Activated B cell treated with CpG ODN at 0.5 μM for 24 hours (primary cell): ENCODE measurements at places on chromosomes 5 and 9.

GRCh38 chr5:172906436-172906835, 52.8 kb upstream of the RPL26L1 start:
- DNase-seq, result no peak

- DNase-seq, result no peak
These were observed 257.5 kb downstream of the HSPA4 start for GRCh38 chr5:133309166-133309795.

GRCh38 chr9:37978481-37978864, 74.5 kb upstream of the SLC25A51 start:
- no peak for DNase-seq

DNA sequence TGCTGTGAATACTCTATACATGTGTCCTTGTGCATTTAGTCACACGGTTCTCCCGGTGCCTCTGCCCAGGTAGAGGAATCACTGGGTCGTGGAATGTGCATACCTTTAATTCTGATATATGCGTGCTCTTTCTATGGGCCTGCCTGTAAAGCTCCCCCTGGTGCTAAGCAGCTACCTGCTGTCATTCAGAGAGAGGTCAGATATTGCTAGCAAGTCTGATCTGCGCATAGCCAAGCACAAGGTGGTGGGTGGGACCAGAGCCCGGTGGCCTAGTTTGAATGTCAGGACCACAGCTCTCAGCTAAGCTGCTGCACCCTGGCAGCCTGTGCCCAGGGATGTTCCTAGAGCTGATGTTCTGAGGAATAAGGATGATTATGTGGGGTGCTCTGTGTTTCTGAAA, 33.4 kb downstream of the TJP2 start:
- DNase-seq, result no peak

GRCh38 chr9:10208691-10209069, 404.1 kb downstream of the PTPRD start:
- no peak for DNase-seq

- DNase-seq, result no peak
These were observed 11.6 kb upstream of the RETREG1 start for GRCh38 chr5:16628376-16628775.

DNA sequence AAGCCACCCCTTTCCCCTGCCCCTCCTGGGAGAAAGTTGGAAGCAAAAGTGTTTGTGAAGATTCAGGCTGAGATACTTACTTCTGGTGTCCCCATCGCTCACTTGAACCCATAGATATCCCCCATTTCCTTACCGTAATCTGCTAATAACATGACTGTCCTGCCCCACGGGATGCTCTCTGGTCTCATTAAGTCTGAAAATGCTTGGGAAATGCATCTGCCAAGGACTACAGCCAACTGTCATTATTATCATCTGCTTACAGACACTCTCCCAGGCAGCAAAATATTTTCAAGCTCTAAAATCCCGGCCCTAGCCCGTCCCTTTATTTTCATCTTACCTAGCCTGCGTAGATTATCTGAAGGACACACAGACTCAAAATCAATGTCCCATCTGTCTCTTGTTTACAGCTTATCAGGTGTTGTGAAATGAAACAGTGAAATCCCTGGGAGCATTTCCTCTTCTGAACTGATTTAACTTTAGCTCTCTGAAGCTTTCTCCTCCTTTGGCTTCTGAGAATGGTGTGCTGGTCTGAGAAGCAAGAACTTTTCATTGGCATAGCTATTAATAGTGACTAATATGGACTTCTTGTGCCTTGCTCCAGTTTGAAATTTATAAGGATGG, 126.9 kb upstream of the OSMR start:
- no peak for DNase-seq

DNA sequence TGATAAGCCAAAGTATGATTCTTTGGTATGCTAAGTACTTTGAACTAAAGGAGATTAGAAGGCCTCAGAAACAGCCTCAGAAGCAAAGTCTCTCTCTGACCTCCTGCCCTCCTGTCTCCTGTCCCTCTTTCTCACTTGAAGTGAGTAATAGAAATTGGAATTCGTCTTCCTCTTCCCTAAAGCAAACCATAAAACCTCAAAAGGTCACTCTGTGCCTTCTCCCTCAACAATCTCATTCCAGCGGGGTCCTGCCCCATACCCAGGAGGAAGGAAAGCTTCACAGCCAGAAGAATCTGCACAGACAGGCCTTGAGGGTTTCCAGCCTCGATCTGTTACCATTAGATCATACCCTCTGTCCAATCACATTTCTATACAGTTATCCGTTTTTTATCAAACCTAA, 87.8 kb downstream of the HAPLN1 start:
- DNase-seq, result no peak

DNA sequence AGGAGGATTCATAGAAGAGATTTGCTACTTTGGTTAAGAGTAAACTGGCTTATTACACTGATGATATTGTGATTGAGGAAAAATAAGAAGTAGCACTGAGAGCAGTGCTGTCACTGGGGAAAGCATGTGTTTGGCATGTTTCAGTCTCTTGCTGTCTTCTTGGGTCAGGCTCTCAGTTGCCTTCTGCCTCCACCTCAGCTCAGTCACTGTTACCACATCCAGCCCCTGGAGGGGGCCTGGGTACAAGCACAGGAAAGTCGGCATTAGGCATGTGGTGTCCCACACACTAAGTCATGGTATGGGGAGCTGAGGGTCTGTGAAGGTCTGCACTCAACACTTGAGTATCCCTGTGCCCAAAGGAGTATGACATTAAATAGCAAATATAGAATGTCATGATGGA, 958.3 kb upstream of the CDH9 start:
- no peak for DNase-seq

GRCh38 chr9:7067169-7067568, 309.4 kb downstream of the KDM4C start:
- no peak for DNase-seq

DNA sequence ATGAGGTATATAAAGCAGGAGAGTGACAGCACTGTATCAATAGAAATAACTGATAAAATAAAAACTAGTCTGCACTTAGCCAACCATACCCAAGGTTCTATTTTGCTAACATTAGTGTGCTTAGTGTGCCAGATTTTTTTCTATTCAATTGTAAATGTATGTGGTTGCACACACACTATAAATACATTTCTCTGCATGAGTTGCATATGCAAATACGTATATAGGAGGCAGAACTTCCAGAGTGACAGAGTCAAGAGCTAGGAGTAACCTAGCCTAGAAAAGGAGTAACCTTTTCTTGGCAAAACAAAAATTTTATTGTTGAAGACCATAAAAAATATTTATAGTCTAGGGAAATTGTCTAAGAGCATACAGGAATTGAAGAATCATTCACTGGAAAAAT, 461.6 kb downstream of the GABRG2 start:
- DNase-seq, result no peak

DNA sequence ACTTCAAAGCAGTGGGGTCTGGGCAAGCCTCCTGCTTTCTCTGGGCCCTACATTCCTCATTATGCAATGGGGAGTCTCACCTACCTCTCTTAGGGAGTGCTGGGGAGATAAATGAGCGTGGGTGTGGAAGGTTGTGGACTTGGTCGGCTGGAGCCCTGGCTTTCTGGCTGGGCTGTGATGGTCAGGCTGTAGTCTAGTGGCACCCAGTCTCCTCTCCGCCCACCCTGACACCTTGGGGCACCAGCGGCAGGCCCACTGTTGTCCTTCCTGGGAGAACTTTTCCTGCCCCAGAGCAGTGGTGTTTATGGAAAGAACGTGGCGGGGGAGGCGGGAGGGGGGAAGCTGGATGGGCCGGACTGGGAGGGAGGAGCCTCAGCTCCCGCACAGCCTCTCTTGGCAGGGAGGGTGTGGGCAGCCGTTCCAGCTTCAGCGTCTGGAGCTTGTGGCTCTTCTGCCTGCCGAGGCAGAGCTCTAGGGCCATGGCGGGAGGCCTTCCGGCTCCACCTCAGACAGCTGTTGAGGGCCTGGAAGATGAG, 4.1 kb downstream of the PTGS1 start:
- DNase-seq, result no peak
